ENCODE measurements at places on chromosomes 6 and 20. TPM values are rescaled to one million over a fixed set of nuclear protein-coding genes. Genes with fewer than 3 reads are reported as not detected.

Gene PFDN4
- polyA plus RNA-seq = 3.7 TPM

Gene POM121L2
- not detected for polyA plus RNA-seq

DNA sequence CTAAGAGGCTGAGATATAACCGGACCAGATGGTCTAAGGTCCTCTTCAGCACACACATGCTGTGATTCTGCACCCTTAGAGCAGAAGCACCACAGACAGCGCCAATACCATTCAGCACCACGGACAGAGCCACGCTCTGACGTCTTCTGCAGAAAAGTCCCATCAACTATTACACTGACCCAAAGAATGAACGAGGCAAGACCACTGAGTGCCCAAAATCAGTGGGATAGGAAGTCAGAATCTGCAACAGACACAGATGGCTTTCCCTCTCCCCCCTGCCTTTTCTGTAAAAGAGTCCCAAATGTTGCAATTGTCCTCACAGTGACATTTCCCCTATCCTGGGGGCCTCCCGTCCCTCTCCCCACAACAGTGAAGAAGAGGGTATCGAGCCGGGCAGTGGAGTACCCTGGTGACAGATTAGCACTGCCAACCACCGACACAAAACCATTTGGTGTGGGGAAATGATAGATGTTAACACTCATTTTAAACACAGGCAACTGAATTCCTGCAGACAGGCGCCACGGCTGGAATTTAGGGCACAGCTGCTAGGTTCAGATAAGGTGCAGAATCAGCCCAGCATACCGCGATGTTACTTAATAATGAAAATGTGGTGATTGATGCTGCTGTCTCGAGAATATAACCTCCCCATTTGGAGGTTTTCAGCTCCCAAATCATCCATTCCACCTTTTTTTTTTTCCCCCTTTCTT is 66.6 kb upstream of the CTNNBL1 start:
- no peaks in the 10 kb centered on the region for H3K4me1 ChIP-seq
- no peak for DNase-seq
- peaks cover 19% of the 10 kb centered on the region for H3K27me3 ChIP-seq
- H3K36me3 ChIP-seq = no peaks in the 10 kb centered on the region
- H3K27ac ChIP-seq = no peak overlapping the region

DNA sequence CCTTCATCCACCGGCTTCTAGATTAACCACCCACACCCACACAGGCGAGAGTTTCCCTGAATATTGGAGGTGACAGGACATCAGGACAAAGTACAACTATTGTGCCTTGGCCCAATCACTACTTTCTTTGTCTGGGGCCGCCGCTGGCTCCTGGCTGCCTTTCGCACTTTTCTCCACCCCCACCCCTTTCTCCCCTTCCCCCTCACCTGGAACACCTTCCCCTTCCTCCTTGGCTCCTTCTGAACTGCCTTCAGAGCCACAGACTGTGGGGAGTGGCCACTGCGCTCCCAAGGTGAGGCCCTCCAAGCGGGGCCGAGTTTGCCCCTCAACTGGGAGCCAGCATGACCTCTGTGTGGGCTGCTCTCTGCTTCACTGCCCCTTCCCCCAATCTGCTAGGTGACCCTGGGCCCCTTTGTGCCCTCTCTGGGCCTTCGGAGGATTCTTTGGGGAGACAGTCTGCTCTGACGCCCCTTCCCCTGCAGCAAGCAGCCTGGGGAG is 3.0 kb upstream of the VEGFA start:
- peaks cover 27% of the 10 kb centered on the region for H3K4me1 ChIP-seq
- DNase-seq = no peak
- H3K4me3 ChIP-seq = no peak overlapping the region
- H3K27ac ChIP-seq = no peak overlapping the region
- H3K36me3 ChIP-seq = no peaks in the 10 kb centered on the region

DNA sequence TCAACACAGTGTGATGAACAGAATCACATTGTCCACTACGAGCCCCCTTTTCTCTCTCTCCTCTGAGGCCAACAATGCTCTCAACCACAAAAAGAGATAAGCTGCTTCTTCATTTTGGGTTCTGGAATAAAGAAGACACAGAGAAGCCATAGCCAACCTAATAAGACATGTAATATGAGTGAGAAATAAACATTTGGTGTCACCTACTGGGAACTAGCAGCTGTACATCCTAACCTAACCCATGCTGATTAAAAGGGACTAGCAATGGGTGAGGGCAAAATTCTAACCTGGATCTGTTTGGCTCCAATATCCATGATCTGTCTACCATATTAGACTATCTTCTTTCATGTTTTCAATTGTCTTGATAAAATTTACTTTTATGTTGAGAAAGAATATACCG is 369.1 kb upstream of the MARCKS start:
- no peaks in the 10 kb centered on the region for H3K36me3 ChIP-seq
- peaks cover 6% of the 10 kb centered on the region for H3K4me1 ChIP-seq
- no peaks in the 10 kb centered on the region for H3K27me3 ChIP-seq
- H3K4me3 ChIP-seq = no peak overlapping the region
- DNase-seq = no peak

DNA sequence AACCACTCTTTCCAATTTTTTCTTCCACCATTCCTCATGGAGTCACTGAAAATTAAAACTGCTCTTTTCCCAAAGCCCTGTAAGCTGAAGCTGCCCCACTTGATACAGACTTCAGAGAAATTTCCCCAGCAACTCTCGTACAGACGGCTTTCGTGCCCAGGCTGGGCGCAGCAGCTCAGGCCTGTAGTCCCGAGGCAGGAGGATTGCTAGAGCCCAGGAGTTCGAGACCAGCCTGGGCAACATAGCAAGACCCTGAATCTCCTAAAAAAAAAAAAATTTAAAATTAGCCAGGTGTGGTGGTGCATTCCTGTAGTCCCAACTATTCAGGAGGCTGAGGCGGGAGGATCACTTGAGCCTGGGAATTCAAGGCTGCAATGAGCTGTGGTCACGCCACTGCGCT is 6.6 kb downstream of the PPDPF start:
- peaks cover 6% of the 10 kb centered on the region for H3K4me1 ChIP-seq
- no peak overlapping the region for H3K27ac ChIP-seq
- H3K27me3 ChIP-seq = no peaks in the 10 kb centered on the region
- no peak overlapping the region for H3K4me3 ChIP-seq
- no peak for DNase-seq
- no peaks in the 10 kb centered on the region for H3K36me3 ChIP-seq

DNA sequence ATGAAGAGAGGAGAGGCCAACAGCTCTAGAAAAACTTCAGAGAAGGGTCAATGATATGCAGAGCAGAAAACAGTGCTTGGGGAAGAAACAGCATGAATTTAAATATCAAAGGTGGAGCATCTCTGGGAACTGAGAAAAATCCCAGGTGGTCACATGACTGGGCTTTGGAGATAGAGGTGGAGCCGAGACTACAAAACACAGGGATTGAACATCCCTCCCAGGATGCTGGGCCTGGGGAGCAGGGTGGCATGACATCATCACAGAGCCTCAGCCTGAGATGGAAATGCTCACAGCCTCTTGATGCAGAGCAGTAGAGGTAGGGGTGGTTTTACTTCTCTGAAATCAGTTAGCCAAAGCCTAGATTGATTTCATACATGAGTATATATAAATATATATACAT is 529.5 kb downstream of the PRKN start:
- H3K4me3 ChIP-seq = no peak overlapping the region
- no peak overlapping the region for H3K27ac ChIP-seq
- DNase-seq = no peak
- H3K36me3 ChIP-seq = no peaks in the 10 kb centered on the region
- peaks cover under 1% of the 10 kb centered on the region for H3K4me1 ChIP-seq
- H3K27me3 ChIP-seq = no peaks in the 10 kb centered on the region
